Activated CD8-positive, alpha-beta memory T cell treated with anti-CD3 and anti-CD28 coated beads for 1 hour (primary cell): ENCODE measurements at places on chromosomes 3 and 15.

DNA sequence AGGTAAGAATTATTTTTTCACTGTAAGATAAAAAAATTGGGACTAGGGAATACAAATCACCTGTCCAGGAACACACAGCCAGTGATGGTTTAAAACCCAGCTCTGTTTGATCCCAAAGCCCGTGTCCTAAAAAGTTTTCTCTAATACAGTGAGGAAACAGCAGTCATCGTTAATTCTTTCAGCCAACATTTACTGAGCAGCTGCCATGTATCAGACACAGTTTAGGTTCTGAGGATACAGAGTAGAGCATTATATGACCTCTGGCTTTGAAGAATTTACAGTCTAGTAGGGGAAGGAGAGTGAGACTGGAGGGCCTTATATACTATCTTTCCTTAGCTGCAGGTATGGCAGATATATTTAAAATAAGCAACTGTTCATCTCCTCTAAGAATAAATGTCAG, 82.7 kb downstream of the KCNMB2 start:
- no peak for DNase-seq

DNA sequence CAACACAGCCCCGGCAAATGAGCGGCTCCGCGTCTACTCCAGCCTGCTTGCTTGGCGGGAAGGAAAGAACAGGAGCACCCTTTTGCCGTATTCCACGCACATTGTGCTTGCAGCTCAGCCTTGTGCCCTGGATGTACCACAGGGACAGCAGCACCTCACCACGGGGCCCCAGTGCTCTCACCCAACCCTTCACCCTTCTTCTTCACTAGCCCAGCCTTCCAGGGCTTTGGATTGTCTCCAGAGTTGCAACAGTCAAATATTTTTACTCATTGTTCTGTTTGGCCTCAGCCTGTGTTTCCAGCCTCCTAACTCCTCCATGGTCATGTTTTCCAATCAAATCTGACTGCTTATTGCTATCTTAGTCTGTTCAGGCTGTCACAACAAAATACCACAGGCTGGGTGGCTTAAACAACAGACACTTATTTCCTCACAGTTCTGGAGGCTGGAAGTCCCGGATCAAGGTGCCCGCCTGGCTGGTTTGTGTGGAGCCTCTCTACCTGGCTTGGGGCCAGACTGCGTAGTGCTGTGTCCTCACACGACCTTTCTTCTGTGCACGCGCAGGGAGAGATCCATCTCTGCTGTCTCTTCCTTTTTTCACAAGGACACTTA, 79.2 kb upstream of the ABHD17C start:
- no peak for DNase-seq

DNA sequence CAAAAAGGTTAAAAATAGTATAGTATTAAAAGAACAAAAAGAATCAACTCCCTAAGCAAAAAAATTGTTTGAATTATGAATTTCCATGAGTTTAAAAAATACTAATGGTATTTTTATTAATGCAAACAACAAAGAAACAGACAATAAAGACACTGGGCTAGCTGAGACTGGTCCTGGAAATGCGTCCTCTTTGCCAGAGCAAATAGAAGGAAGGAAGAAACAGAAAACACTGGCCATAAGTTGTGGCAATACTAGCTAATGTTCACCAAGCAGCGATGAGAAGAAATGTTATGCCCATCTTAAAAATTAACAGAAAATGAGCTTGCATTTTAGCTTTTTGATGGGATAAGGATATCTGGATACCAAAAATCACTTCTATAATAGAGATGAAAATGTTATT, 88.6 kb downstream of the TBL1XR1 start:
- no peak for DNase-seq

DNA sequence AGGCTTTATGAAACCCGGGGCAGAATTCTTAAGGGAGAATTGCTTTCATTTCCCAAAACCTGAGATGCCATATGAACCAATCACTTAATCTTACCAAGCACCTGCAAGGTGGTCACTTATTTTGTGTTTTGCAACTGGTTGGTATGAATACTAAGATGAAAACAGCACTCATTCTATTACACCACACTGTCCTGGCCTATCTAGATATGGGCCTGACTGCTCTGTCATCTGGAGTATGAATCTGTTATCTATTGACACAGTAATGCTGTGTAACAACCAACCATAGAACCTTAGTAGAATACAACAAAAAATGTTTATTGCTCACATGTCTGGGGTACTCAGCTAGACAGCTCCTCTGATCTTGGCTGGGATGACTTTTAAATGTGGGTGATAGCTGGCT, 74.8 kb downstream of the TMEM266 start:
- no peak for DNase-seq

GRCh38 chr3:197793247-197793646, 2.2 kb downstream of the LRCH3 start:
- no peak for DNase-seq

DNA sequence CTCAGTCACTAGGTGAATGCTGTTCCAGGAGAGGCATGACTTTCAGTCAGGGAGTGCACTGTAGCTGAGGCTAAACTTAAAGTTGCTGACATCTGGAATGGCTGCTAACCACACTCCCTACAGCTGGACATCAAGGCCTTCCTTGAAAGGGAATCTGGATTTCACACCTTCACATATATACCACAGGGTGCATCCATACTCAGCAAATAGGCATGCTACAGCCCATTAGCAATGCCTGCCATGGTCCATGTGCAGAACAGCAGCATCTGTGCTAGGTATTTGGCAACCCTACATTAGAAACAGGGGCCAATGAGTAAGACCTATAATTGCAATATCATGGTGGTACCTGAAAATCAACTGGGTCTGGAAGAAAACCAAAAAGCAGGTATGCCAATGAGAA, 74.8 kb downstream of the SNTN start:
- DNase-seq: no peak

GRCh38 chr3:140166861-140167599, 232.0 kb downstream of the CLSTN2 start:
- no peak for DNase-seq

DNA sequence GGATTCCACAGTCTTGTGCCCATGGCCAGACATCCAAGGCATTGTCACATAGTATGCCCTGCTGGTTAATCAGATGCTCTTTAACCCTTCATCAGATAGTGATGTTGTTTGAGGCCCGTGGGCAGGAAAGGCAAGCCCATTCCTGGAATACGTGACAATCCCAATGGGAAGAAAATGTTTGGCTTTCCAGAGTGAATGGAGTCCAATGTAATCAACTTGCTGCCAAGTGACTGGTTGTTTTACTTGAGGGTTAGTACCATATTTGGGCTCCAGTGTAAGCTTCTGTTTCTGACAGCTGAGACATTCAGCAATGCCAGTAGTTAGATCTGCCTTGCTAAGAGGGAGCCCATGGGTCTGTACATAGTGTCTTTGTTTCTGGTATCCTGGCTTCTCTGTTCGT, 31.3 kb downstream of the RPL39L start:
- no peak for DNase-seq

DNA sequence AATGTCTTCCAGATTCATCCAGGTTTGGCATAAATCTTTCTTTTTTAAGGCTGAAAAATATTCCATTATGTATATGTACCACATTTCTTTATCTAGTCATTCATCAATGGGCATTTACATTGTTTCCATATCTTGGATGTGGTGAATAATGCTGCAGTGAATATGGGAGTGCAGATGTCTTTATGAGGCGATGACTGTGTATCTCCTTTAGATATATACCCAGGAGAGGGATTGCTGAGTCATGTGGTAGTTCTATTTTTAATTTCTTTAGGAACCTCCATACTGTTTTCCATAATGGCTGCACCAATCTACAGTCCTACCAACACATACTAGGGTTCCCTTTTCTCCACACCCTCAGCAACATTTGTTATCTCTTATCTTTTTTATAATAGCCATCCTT, 96.3 kb downstream of the LRRC28 start:
- no peak for DNase-seq

DNA sequence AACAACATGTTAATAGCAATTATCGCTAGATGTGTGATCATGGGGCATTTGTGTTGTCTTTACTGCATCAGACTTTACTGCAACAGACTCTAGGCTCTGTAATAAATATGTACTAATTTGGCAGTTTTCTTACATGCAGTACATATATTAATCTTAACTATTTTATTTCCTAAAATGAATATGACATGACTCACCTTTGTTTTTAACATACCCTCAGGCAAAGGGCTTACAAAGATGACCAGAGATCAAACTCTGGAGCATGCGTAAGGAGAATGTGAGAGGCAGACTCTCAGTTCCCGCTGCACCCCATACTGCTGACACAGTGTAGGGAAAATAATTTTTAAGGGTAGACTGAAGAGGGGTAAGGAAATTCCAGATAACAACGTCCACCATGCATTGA, 7.2 kb upstream of the FAM174B start:
- DNase-seq: no peak

DNA sequence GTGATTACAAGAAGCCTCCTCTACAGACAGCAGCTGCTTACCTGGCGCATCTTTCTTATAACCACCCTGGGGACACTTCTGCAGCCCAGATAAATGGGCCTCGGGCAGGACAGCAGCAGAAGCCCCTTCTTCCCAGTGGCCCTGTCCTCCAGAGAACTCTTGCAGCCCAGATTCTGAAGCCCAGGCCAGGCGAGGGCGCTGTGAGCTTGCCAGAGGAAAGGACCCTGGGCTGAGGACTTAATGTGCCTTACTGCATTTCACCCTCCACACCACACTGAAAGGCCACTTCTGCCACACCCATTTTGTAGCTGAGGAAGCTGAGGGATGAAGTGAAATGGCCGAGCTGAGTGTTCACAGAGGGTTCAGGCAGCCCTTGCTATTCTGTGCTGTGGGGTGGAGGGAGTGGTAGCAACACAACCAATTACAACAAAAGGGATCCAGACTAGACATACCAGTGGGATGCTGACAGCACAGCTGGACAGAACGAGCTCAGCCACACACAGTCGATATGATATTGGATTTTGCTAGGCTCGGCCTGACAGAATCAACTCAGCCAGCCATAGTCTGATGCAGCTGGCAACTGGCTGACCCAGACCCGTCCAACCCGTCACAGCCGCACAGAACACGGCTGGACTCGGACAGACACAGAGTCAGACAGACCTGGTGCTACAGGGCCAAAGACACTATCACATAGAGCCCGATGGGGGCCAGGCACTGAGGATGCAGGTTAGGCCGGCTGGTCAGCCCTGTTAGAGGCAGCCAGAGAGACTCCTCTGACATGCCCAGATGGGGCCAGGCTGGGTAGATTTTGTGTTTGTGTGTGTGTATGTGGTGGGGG, 7.3 kb downstream of the ACOX2 start:
- DNase-seq: no peak

- no peak for DNase-seq
Measured at GRCh38 chr3:7015683-7016440, 154.9 kb downstream of the GRM7 start.

DNA sequence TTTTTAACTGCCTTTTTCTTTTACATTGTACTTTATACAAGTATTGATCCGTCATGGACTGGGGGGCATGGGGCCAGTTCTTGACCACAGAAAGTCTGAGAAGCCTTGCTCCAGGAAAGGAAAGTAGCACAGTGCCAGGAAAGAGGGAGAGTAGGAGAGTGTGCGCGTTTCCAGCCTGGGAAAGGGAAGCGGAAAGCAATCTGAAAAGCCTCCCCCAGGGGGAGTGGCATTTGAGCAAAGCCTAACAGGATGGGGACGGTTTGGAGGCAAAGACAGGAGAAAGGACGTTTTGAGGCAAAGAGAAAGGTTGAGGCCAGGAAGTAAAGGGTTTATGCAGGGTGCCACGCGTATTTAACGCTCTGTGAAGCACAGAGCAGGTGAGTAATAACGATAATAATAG, 116.9 kb downstream of the RORA start:
- no peak for DNase-seq

GRCh38 chr3:69014022-69014580, 617 bp upstream of the EOGT start:
- no peak for DNase-seq

- DNase-seq: no peak
Measured at GRCh38 chr15:100159436-100159835, 182.3 kb downstream of the ADAMTS17 start.

DNA sequence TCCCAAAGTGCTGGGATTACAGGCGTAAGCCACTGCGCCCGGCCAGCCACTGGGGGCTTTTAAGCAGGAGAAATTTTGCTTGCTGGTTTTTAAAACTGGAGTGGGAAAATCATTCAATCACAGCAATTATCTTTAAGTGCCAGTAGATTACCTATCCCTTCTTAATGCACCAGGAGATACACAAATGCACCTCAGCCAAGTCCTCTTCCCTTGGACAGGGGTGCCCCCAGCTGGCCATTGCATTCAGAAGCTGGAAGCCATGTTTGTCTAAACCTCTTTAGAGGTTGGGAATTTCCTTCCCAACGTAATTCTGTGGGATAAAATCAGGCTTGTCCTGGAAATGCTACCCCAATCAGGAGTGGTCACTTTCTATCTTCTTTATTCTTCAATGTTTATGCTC, 26.6 kb downstream of the MIX23 start:
- no peak for DNase-seq

DNA sequence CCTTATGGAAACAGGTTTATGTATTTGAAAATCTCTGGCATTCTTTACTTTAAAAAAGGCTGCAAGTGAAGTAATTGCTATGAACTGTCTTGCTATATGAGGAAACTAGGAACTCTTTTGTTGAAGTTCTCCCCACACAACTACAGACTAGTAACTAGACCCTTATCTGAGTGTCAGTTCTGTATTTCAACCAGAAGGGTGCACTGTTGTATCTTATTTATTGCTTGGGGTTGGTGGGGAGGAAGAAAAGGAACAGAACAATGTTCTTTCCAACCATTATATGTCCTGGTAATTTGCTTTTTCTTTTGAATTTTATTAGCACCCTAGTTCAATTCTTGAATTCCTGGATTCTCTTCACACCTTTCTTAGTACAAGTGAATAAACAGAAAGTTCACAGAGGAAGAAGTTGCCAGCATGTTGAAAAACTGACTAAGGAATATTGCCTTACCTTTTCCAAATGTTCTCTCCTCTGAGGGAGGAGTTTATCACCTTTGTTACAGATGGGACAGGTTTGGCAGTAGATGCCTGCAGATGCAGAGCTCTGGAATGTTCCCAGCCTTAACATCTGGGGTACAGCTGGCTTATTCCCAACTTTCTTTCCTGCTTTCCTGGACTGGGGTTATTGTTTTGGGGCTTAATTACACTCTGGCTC, 162.4 kb upstream of the CFAP20DC start:
- DNase-seq: no peak

GRCh38 chr3:7001370-7001769, 140.5 kb downstream of the GRM7 start:
- DNase-seq: no peak
